ENCODE measurements at places on chromosomes 7 and 10.

DNA sequence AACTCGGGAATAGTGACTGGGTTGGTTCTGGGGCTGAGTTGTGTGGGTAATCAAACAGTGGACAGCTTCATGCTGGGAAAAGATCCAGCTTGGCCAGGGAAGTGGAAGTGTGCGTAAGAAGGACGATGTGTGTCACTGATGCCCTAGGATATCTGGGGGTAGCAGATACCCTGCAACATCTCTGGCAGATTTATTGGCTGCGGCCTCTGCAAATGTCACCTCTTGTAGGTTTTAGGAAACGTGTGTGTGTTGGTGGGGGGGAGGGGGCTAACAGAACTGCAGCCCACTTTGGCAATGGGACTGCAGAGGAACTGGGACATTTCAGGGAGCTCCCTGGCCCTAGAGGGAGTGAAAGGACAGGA lies 965 bp upstream of the AGAP3 start:
- no peak for DNase-seq

DNA sequence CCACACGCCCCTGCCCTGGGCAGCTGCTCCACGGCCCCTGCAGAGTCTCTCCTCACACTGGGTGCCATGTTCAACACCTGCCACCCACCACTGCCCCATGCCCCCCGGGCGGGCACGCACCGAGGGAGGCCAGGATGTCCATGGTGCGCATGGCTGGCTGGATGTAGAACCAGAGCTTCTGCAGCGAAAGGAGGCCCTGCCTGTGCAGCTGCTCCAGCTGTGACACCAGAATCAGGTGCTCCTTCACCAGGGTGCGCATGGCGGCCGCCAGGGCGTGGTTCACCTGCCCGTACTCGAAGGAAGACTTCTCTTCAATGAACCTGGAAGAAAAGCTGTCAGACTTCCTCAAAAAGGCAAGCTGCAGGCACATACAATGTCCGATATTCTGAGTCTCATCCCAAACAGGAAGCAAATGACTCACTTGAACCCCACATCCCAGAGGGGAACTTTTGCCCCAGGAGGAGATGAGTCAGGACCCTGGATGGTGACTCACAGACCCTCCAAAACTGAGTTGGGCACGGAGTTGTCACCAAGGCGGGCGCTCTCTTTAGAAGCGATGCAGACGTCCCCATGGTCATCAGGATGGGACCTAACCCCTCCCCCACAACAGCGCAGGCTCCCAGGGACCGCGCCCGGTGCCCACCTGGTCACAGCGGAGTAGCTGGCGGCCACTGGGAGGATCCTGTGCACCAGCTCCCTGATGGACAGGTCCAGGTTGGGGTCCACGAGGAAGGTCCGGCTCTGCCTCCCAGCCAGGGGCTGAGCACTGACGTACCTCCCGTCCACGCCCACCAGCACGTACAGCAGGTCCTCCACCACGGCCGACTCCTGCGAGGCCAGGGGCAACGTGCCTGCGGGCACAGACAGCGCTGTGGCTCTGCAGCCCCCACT lies 15.5 kb downstream of the TUBGCP2 start:
- DNase-seq, result no peak

- DNase-seq, result no peak
These were observed 48.6 kb downstream of the ARHGAP21 start for GRCh38 chr10:24674892-24675632.

DNA sequence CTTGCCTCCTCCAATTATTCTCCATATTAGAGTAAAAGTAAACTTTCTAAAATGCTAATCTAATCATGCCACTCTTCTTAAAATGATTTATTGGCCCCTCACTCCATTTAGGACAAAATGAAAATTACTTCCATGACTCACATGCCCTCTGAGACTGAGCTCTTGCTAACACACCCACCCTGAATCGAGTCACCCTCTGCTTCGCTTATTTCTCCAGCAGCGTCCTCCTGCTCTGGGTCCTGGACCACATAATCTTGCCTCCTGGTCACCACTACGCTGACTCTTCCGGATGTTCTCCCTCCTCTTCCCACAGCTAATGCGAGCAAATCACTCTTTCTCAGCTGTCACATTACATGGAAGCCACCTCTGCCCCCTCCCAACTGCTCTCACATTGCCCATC lies 384.0 kb upstream of the FZD8 start:
- no peak for DNase-seq

- no peak for DNase-seq
These were observed 28.5 kb upstream of the CSGALNACT2 start for GRCh38 chr10:43109671-43110249.

- DNase-seq, result no peak
These were observed 1.4 kb upstream of the PODXL start for GRCh38 chr7:131557652-131558385.
